ENCODE measurements at places on chromosomes 5 and 9. TPM values are rescaled to one million over a fixed set of nuclear protein-coding genes. Genes with fewer than 3 reads are reported as not detected.

GRCh38 chr5:154273028-154273617 lies 82.6 kb downstream of the GALNT10 start:
- DNase-seq = no peak

- DNase-seq = no peak
Measured at GRCh38 chr9:98226516-98226915, 28.9 kb downstream of the TBC1D2 start.

- no peak for DNase-seq
Measured at GRCh38 chr5:93497096-93497495, 83.9 kb downstream of the NR2F1-AS1 start.

Gene ITK
- 204 TPM for total RNA-seq

Gene DNAJA1
- 223 TPM for total RNA-seq

Gene PDCD1LG2
- total RNA-seq = not detected
